Thyroid gland (tissue), 4 donors: ENCODE measurements at places on chromosomes 7 and 10. TPM values are rescaled to one million over a fixed set of nuclear protein-coding genes. Genes with fewer than 3 reads are reported as not detected.

GPR158 gene
- total RNA-seq: 1.0 TPM

GNAT3 gene
- not detected for total RNA-seq

VGF gene
- total RNA-seq: not detected

HPSE2 gene
- not detected for total RNA-seq

ZNF485 gene
- 3.3 TPM for total RNA-seq

LIPJ gene
- 0.83 TPM for total RNA-seq

CFAP58 gene
- total RNA-seq: 1.0 TPM

ADAP1 gene
- 29.9 TPM for total RNA-seq

GRCh38 chr7:143901332-143901667 lies 676 bp downstream of the TCAF1 start:
- DNase-seq: peak; percentile 63

GRCh38 chr7:121286186-121286585 lies 42.6 kb upstream of the WNT16 start:
- DNase-seq: no peak

DNA sequence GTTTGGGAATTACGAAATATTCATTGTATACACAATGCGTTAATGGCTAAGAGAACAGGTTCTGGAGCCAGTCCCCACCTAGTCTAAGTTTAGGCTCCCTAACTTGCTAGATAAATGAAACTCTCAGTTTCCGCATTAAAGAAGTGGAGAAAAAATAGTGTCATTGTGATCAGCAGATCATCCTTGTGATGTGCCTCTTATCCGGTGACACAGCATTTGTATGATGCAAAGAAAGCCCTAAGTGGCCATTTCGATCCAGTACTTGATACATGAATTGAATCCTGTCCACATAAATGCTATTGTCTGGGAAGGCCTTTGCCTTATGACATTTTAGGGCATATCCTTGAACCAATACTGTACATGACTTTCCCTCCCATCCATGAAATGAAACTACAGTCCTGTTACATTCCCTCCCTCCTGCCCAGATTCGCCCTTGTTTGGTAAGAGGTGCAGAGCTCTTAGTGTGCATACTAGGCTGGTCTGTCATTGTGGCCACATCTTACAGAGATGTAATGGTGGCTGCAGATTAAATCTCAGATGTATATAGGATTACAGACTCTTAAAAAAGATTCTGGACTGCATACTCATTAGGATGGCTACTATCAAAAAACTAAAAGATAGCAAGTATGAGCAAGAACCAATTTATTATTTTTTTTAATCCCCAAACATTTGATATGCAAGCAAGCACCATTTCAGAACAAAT lies 80.9 kb downstream of the LRRC4 start:
- DNase-seq: no peak

DNA sequence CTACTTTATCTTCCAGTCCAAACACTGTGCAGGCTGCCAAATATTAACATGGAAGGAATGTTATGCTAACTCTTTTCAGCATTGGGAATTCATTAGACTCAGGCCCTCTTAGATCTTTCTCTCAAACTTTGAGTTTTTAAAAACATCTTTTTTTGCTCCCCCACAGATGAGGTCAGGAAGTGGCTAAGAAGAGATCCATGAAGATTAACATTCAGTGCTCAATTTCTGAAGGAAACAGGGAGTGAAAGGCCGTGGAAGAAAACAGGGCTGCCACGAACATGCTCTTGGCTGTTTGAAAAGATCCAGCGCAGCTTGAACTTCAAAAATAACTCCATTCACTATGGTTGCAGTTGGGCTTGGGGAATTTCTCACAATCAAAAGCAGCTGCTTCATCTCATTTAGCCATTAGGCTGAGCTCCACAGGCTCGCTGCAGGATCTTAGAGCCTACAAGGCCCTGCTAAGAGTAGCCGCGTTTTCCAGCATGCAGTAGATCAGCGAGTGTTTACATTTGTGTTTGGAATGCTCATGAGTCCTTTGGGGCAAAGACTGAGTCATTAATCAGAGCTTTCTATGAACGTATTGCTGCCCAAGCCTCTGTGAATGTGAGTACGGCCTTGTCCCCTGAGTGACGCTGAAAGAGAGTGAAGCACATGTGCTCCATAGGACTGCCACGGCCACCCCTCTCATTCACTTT lies 41.2 kb upstream of the TNS3 start:
- no peak for DNase-seq

DNA sequence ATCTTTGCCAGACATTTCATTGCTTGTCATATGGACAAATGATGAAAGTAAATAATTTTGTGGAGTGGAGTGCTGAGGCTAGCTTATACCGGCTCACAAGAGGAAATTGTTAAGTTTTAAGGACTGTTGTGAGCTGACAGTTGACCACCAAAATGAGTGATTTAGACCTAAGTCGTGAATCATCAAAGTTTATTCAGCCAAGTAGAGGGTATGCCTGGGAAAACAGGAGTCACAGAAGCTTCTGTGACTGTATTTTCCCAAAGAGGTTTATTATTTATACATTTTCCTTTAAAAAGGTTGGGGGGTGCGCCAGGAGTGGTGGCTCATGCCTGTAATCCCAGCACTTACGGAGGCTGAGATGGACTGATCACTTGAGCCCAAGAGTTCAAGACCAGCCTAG lies 21.8 kb downstream of the MRPS24 start:
- DNase-seq: no peak

- DNase-seq: no peak
Observed at GRCh38 chr7:138565071-138565450, 105.0 kb downstream of the TRIM24 start.

GRCh38 chr7:43838201-43838658 lies 31.1 kb downstream of the MRPS24 start:
- DNase-seq: no peak

DNA sequence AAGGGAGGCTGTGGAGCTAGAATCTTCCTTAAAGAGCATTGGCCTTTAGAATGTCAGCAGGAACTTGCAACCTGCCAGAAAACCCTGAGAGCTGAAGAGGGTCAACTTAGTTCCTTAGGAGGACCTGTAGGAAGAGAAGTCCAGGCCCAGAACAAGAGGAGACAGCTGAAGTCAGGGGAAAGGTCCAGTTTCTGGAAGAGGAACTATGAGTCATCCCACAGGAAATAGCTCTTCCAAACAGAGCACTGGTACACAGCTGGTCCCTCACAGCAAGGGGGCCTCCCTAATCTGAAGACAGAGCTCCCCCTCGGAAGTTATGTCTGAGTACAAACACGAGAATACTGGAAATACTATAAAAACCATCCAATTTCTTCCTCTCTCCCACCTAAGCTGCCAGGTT lies 98.9 kb downstream of the HERPUD2 start:
- DNase-seq: no peak

- no peak for DNase-seq
Observed at GRCh38 chr7:107080099-107080505, 35.6 kb downstream of the PRKAR2B start.

DNA sequence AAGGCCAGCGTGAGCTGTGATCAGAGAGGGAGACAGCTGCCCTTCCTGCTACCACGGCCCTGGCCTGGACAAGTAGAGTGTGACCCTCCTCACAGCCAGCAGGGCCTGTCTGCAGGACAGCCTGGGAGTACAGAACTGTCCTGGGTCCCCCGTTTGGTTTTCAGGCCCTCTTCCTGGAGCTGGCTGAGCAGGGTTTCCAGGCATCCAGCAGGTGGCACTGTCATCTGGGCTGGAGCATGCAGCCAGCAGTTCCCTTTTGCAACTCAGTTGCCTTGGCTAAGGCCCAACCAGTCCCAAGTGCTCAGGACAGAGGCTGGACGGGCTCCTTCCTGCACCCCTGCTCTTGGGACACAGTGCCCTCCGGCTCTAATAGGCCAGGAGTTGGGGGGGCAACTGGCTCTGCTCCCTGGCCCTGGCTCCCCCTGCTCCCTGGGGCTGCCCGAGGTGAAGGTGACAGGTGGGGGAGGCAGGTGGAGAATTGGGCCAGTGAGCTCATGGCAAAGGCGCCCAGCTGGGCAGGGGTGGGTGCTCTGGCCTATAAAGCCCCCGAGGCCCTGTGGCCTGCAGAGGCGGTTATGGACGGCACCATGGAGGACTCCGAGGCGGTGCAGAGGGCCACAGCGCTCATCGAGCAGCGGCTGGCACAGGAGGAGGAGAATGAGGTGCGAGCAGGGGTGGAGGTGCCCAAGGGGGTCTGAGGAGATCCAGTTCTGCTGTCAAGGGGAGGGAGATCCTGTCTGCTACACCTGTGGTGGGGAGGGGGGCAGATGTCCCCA lies at the start of gene ANKRD2:
Gene ANKRD2 (plus strand): TSS at position 566 of the 776 bp plus-strand sequence. CDS start 10 bp downstream, at position 576.
- peak; percentile 72 for DNase-seq

- no peak for DNase-seq
Observed at GRCh38 chr10:78742730-78743615, 325.8 kb upstream of the ZMIZ1 start.

GRCh38 chr10:101993221-101993620 lies 62.8 kb downstream of the ARMH3 start:
- no peak for DNase-seq

DNA sequence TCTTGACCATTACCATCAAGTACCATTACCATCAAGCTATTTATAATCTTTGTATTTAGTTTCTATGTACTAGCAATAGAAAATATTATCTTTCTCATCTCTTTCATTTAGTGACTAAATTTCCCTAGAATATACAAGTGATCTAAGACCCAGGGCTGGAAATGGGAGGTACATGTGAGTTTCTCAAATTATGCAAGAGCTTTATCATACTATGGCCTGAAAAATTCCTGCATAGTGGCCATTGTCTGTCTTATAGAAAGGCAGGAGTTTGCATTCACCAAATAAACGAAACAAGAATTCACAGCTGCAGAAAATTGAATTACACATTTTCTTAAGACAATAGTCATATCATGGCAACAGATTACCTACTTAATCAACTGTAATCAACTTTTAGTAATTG lies 50.7 kb upstream of the HDAC9 start:
- DNase-seq: no peak

DNA sequence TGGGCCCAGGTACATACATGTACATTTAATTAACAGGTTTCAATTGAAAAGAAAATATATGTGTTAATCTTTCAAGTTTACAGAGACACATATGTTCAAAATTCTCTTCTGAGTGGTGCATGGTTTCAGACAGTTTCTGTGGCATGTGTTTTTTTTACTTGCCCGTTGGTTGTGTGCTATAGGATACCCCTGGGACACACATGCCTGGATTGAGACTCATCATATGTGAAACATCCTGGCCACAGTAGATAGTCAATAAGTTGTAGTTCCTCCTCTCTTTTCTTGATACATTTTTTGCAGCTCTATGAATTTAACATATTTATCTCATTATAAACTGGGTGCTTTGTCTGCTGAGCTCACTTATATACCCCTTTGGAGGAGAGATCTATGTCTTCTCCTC lies 207.8 kb upstream of the CTBP2 start:
- no peak for DNase-seq

- DNase-seq: no peak
Observed at GRCh38 chr7:70763961-70764691, 367.8 kb upstream of the GALNT17 start.

DNA sequence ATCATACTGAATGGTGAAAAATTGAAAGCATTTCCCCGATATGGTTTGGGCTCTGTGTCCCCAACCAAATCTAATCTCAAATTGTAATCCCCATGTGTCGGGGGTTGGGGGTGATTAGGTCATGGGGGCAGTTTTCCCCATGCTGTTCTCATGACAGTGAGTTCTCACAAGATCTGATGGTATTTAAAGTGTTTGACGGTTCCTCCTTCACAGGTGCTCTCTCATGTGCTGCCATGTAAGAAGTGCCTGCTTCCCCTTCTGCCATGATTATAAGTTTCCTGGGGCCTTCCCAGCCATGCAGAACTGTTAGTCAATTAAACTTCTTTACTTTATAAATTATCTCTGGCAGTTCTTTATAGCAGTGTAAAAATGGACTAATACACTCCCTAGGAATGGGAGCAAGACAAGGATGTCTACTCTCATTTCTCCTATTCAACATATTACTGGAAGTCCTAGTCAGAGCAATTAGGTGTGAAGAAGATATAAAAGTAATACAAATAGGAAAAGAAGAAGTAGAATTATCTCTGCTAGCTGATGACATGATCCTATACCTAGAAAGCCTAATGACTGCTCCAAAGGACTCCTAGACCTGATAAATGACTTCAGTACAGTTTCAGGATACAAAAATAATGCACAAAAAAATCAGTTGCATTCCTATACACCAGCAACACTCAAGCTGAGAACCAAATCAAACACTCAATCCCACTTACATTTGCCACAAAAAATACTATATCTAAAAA lies 260.6 kb downstream of the RNLS start:
- no peak for DNase-seq

- no peak for DNase-seq
Observed at GRCh38 chr10:125661941-125662515, 20.9 kb downstream of the TEX36 start.

- peak; percentile 32 for DNase-seq
Observed at GRCh38 chr7:112449353-112449752, 907 bp upstream of the IFRD1 start.

DNA sequence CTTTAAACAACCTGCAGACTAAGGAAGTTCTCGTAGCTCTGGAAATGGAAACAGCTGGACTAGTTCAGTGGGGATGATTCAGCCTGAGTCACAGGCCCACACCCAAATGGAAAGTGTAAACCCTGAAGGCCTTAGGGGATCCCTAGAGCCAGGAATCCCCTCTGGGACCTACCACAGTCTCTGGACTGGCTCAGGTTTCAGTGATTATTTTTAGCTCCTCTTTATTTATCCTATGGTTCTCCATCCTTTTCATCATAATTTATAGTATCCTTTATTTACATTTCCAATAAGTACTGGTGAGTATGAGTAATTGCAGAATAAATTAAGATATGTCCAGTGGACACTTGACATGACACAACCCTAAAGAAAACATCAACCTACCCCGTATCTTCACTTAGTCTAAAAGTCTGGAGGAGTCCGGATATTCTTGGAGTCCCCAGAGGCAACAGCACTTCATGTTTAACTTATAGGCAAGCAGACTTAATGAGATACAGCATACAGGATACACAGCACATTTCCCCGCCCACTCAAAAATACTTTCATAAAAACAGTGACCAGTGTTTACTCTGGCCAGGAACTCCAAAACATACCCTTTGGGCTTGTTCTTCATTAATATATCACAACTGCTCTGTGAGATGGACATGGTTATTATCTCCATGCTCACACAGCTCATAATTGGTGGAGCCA lies 28.4 kb upstream of the SEMA3E start:
- DNase-seq: no peak

- no peak for DNase-seq
Observed at GRCh38 chr7:107972941-107973376, 30.0 kb downstream of the LAMB1 start.

DNA sequence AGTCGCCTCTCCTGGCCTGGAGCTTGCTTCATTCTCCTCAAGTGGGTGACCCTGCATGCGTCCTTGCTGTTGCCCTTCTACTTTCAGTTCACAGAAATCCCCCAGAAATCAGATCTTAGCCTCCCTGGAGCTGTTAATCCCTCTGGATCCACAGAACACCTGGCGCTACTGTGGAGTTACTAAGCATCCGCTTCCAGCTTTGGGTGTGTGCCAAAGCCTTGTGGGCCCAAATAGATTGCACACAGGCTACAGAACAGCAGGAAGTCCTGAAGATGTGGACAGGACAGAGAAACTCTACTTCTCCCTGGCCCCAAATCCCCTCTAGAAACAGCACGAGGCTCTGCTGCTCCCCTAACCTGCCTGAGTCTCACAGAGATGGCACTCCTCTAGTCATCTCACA lies 36.6 kb upstream of the PDLIM1 start:
- peak; percentile 77 for DNase-seq

- no peak for DNase-seq
Observed at GRCh38 chr7:114519240-114519639, 104.6 kb downstream of the FOXP2 start.

GRCh38 chr10:86048571-86048970 lies 318.0 kb downstream of the GRID1 start:
- no peak for DNase-seq
